ENCODE measurements at places on chromosomes 16 and 17. TPM values are rescaled to one million over a fixed set of nuclear protein-coding genes. Genes with fewer than 3 reads are reported as not detected.

DNA sequence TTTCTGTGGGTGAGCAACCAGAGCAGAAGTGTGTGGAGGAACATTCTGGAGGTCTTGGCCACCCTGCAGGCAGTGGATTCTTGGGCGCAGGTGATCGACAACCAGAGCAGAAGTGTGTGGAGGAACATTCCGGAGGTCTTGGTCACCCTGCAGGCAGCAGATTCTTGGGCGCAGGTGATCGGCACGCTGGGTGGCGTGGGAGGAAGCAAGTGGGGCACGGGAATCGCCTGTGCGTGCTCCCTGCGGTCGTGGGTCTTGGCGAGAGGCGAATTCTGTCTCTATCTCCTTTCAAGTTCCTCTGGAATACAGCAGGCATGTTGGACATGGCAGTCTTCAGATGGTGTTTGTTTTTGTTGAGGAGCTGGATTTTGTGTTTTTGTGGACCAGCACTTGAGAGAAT, 30.7 kb upstream of the ZNF750 start:
- H3K4me1 ChIP-seq = peaks cover 96% of the 10 kb centered on the region
- H3K36me3 ChIP-seq = peaks cover 28% of the 10 kb centered on the region
- no peaks in the 10 kb centered on the region for H3K27me3 ChIP-seq
- no peak for DNase-seq

The PIRT gene
- total RNA-seq = 0.09 TPM

- no peaks in the 10 kb centered on the region for H3K36me3 ChIP-seq
- H3K27ac ChIP-seq = no peak overlapping the region
- H3K4me3 ChIP-seq = no peak overlapping the region
Measured at GRCh38 chr16:55672471-55672870, 16.7 kb downstream of the SLC6A2 start.

GRCh38 chr17:1736348-1737281, 6.1 kb upstream of the SERPINF2 start:
- no peaks in the 10 kb centered on the region for H3K27me3 ChIP-seq
- peaks cover 55% of the 10 kb centered on the region for H3K36me3 ChIP-seq
- no peak overlapping the region for H3K27ac ChIP-seq
- H3K4me1 ChIP-seq = no peaks in the 10 kb centered on the region
- no peak for DNase-seq
- no peak overlapping the region for H3K4me3 ChIP-seq

GRCh38 chr17:526425-526824, 173.8 kb upstream of the RPH3AL start:
- no peak overlapping the region for H3K4me3 ChIP-seq
- H3K4me1 ChIP-seq = no peaks in the 10 kb centered on the region
- H3K36me3 ChIP-seq = peaks cover 5% of the 10 kb centered on the region
- DNase-seq = no peak
- H3K27me3 ChIP-seq = no peaks in the 10 kb centered on the region

- no peaks in the 10 kb centered on the region for H3K4me1 ChIP-seq
- H3K4me3 ChIP-seq = no peak overlapping the region
- no peaks in the 10 kb centered on the region for H3K27me3 ChIP-seq
Measured at GRCh38 chr17:69485901-69486643, 71.6 kb downstream of the MAP2K6 start.

GRCh38 chr17:65588181-65588808, 26.8 kb upstream of the AXIN2 start:
- H3K27ac ChIP-seq = no peak overlapping the region
- no peaks in the 10 kb centered on the region for H3K27me3 ChIP-seq
- peaks cover 39% of the 10 kb centered on the region for H3K4me1 ChIP-seq
- H3K36me3 ChIP-seq = no peaks in the 10 kb centered on the region
- no peak overlapping the region for H3K4me3 ChIP-seq
- DNase-seq = no peak

DNA sequence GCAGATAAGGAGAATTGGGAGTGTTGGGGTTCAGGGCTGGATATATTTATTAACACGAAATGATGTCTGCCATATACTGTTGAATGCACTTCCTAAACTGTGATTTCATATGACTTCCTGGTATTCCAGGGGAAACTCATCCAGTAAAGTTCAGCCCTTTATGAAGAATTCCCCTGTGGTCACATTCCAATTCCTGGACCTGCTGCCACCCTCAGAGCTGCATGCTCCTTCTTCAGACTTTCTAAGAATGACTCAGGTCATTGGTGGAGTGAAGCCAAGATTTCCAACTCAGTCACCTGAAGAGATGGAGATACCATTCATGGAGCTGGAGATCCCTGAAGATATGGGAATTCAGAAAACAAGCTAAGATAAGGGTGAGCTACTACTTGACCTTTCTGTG, 114.2 kb upstream of the TMEM97 start:
- no peaks in the 10 kb centered on the region for H3K27me3 ChIP-seq
- H3K36me3 ChIP-seq = no peaks in the 10 kb centered on the region
- H3K4me1 ChIP-seq = no peaks in the 10 kb centered on the region
- no peak overlapping the region for H3K4me3 ChIP-seq
- DNase-seq = no peak

GRCh38 chr17:64196601-64197000, 66.5 kb downstream of the TEX2 start:
- H3K27me3 ChIP-seq = no peaks in the 10 kb centered on the region
- no peak overlapping the region for H3K4me3 ChIP-seq
- H3K36me3 ChIP-seq = peaks cover 10% of the 10 kb centered on the region
- peaks cover 12% of the 10 kb centered on the region for H3K4me1 ChIP-seq
- no peak for DNase-seq
- H3K27ac ChIP-seq = no peak overlapping the region

The IGSF6 gene
- total RNA-seq = 10.7 TPM

- H3K36me3 ChIP-seq = no peaks in the 10 kb centered on the region
- H3K27me3 ChIP-seq = no peaks in the 10 kb centered on the region
- no peak overlapping the region for H3K27ac ChIP-seq
- no peak overlapping the region for H3K4me3 ChIP-seq
Measured at GRCh38 chr16:30434852-30435251, 5.0 kb upstream of the DCTPP1 start.

- no peaks in the 10 kb centered on the region for H3K4me1 ChIP-seq
- no peaks in the 10 kb centered on the region for H3K36me3 ChIP-seq
- DNase-seq = no peak
- H3K27ac ChIP-seq = no peak overlapping the region
Measured at GRCh38 chr16:50497592-50497991, 50.6 kb upstream of the NKD1 start.

DNA sequence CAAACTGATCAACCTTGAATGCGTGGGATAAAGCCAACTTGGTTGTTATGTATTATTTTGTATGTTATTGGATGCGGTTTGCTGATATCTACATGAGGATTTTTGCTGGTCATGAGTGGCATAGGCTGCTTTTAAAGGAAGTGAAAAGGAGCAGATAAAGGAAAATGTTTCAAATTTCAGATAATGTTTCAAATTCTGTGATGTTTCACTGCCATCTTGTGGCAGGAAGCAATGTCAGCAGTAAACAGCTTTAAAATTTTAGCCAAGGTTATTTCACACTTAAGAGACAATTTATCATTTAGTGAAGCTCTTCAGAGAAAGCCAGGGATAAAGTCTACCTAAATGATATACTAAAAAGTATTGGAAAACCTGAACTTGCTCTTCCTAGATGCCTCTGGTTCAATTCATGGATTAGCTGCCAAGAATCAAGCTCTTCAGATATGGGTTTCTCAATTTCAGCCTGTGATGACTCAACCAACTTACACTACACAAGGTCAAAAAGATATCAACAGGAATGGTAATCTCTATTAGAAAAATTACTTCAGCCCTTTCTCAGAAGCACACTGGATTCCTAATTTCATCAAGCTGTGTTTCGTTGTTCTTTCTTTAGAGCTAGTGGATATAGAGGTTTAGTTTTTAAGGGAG, 136.0 kb upstream of the C17orf78 start:
- no peaks in the 10 kb centered on the region for H3K4me1 ChIP-seq
- DNase-seq = peak; percentile 29
- H3K27me3 ChIP-seq = no peaks in the 10 kb centered on the region
- H3K36me3 ChIP-seq = peaks cover 25% of the 10 kb centered on the region
- no peak overlapping the region for H3K4me3 ChIP-seq
- no peak overlapping the region for H3K27ac ChIP-seq

DNA sequence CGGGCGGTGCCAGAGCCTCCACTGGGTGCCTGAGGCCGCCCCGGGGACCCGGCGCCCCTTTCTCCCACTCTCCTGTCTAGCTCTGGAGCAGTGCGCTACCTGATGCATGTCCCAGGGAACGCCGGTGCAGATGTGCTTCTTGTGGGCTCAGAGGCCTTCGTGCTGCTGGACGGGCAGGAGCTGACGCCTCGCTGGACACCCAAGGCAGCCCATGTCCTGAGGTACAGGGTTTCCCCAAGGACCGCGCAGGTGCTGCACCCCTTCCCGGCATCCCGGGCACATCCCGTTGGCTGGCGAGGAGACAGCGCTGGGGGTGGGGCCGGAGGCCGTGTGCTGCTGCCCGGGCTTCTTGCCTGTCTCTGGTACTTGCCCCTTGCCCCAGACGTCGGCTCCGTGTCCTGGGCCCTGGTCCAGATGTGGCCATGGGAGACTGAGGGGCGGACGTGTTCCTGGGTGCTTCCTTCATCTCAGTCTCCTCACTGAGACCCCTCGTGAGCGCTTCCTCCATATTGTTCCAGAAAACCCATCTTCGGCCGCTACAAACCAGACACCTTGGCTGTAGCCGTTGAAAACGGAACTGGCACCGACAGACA, 12.5 kb downstream of the RGS11 start:
- DNase-seq = no peak
- no peaks in the 10 kb centered on the region for H3K27me3 ChIP-seq
- peaks cover 37% of the 10 kb centered on the region for H3K36me3 ChIP-seq

GRCh38 chr17:81232616-81233241, 6.1 kb downstream of the TEPSIN start:
- H3K27ac ChIP-seq = no peak overlapping the region
- peaks cover 5% of the 10 kb centered on the region for H3K4me1 ChIP-seq
- H3K36me3 ChIP-seq = peaks cover 54% of the 10 kb centered on the region
- no peak for DNase-seq

GRCh38 chr17:12296209-12296625, 275.5 kb downstream of the MAP2K4 start:
- H3K4me1 ChIP-seq = no peaks in the 10 kb centered on the region
- H3K27ac ChIP-seq = no peak overlapping the region
- H3K4me3 ChIP-seq = no peak overlapping the region
- DNase-seq = no peak

DNA sequence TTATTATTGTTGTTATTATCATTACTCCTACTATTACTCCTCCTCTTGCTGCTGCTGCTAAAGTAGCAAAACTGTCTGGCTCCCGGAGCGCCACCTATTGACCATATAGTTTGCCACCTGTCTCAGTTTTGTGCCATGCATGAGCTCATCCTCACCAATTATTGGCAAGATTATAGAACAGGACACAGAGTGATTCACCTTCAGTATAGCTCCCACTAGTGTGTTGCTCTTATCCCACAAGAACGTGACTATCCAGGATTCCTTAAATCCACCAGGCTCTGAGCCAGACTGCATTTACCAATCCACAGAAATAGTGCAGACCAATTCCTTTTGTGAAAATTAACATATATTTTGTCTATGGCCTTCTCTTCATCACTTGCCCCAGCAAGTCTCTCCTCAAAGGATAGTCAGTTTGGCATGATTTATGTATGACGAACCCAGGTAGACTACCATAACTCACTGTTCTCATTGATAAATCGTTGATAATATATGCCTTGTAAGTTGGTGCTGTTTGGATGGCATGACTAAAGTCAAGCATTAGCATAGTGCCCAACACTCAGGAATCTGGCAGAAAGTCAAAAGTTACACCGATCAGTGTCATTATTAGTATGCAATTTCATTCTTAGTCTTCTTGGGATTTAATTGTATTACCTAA, 405.5 kb upstream of the HSBP1 start:
- no peak for DNase-seq
- no peaks in the 10 kb centered on the region for H3K27me3 ChIP-seq
- no peaks in the 10 kb centered on the region for H3K4me1 ChIP-seq
- H3K4me3 ChIP-seq = no peak overlapping the region

The SDK2 gene
- total RNA-seq = 0.66 TPM

GRCh38 chr17:1720856-1721386, 3.6 kb upstream of the WDR81 start:
- peaks cover 5% of the 10 kb centered on the region for H3K36me3 ChIP-seq
- H3K4me1 ChIP-seq = peaks cover 24% of the 10 kb centered on the region
- no peaks in the 10 kb centered on the region for H3K27me3 ChIP-seq
- peak; percentile 65 for DNase-seq

GRCh38 chr17:37465069-37465616, 24.5 kb upstream of the DUSP14 start:
- no peaks in the 10 kb centered on the region for H3K27me3 ChIP-seq
- H3K36me3 ChIP-seq = peaks cover 45% of the 10 kb centered on the region
- no peak overlapping the region for H3K27ac ChIP-seq
- no peaks in the 10 kb centered on the region for H3K4me1 ChIP-seq

DNA sequence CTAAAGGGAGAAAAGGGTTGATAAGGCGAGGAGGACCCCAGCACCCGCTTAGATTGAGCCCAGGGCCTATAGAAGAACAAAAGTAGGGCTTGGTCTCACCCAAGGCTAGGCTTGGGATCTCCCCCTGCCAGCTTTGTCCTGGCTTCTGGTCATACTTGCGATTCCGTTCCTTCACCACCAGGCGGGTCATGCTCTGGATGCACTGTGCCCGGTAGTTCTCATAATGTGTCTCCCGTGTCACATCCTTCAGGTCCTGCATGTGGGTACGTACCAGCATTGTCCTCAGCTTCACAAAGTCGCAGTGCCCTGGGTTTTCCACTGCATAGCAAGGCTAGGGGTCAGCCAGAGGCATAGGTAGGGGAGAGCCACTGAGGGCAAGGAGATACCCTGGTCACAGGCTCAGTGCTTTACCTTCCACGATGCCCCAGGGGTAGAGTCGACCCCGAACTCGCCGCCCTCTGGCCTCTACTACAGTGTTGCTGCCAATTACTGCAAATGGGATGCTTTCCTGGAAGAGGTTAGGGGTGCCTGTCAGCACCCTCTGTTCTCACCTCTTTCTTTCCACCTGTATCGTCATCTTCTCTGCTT, 6.5 kb upstream of the MTMR4 start:
- H3K4me3 ChIP-seq = no peak overlapping the region
- no peaks in the 10 kb centered on the region for H3K27me3 ChIP-seq
- DNase-seq = no peak
- H3K36me3 ChIP-seq = no peaks in the 10 kb centered on the region

- H3K4me1 ChIP-seq = peaks cover 12% of the 10 kb centered on the region
- peak within 1 kb of the TSS; percentile 25 for H3K27ac ChIP-seq
- H3K4me3 ChIP-seq = peak within 1 kb of the TSS; percentile 55
- no peaks in the 10 kb centered on the region for H3K36me3 ChIP-seq
Measured at GRCh38 chr16:55508941-55509931, at the start of gene LPCAT2. TSS of gene LPCAT2 (plus strand) at chr16:55509072. CDS start at chr16:55509182, 110 bp downstream.

The MIEN1 gene
- 56.4 TPM for total RNA-seq

GRCh38 chr17:588519-588918, 126.1 kb downstream of the VPS53 start:
- H3K4me3 ChIP-seq = no peak overlapping the region
- no peak for DNase-seq
- H3K27ac ChIP-seq = no peak overlapping the region

GRCh38 chr17:48023400-48024148, 14.0 kb downstream of the COPZ2 start:
- DNase-seq = no peak
- H3K4me3 ChIP-seq = peak overlapping the region; percentile 38
- H3K36me3 ChIP-seq = no peaks in the 10 kb centered on the region
- H3K4me1 ChIP-seq = peaks cover 8% of the 10 kb centered on the region
- peaks cover 20% of the 10 kb centered on the region for H3K27me3 ChIP-seq
- H3K27ac ChIP-seq = no peak overlapping the region
